Activated CD4-positive, alpha-beta T cell treated with anti-CD3 and anti-CD28 coated beads for 1 hour (primary cell): ENCODE measurements at places on chromosomes 7 and 10.

GRCh38 chr10:44511166-44511565, 126.3 kb upstream of the CXCL12 start:
- no peak for DNase-seq

- no peak for DNase-seq
Measured at GRCh38 chr10:96570983-96571964, 15.5 kb downstream of the TM9SF3 start.

- DNase-seq, result no peak
Measured at GRCh38 chr7:44626620-44627019, 20.2 kb downstream of the OGDH start.

DNA sequence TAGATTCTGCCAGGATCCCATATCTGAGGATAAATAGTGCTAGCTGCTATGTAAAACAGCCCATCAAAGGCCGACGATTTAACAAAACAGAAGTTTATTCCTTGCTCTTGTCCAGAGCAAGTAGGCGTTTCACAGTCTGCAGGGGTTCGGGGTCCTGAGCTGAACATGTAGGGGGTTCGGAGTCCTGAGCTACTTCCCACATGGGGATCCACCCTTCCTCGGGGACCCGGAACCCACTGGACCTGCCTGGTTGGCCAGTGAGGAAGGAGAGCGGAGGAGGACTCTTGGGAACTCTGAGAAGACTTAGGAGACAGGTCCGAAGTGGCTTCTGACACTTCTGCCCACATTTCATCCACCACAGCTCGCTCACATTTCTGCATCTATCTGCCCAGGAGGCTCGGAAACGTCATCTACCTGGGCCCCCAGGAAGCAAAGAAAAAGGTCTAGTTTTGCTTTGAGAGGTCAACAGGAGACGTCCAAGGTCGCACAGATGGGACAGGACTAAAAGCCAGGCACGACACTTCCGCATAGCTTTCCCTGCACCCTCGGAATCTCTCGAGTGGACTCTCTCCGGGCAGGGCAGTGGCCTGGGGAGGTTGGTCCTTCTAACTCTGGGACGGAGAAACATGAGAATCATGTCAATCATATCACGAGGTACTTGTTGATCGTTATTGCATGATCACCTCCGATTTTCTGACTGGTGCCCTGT, 86.4 kb downstream of the MICALL2 start:
- DNase-seq, result no peak

- no peak for DNase-seq
Measured at GRCh38 chr10:94617389-94617944, 66.1 kb upstream of the CYP2C18 start.

- no peak for DNase-seq
Measured at GRCh38 chr10:35889971-35890675, 248.0 kb upstream of the FZD8 start.

DNA sequence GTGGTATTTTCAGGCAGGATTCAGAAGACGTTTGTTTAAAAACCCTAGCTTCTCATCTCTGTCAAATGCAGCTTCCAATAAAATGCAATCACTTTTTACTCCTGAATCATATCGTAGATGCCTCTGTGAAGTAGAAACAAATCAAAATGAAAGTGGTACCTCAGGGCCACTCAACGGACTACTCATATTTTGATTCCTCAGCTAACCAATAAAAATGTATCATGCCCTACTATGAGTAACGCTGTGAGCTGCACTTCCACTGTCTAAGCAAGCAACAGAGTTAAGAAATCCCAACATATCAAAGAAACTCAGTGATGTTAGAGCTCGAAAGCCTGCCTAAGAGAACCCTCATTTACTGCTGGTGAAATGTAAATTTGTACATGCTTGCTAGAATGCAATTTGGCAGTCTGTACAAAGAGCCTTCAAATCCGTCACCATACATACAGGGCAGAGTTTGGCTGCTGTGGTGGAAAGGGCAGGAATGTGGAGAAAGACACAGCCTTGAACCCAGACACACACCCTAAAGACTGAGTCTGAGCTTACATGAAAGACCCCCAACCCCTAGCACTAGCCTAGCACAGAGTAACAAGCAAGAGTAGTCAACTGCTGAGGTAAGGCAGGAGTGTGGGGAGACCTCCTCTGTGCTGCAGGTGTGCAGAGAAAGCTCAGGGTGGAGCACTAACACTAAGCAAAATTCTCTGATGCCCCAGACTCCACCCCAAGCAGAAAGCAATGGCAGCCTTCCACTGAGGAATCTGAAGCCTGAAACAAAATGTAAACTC, 151.5 kb downstream of the ANK3 start:
- DNase-seq, result no peak

- DNase-seq, result no peak
Measured at GRCh38 chr7:91126762-91127161, 137.5 kb upstream of the FZD1 start.

GRCh38 chr7:2214636-2215035, 18.1 kb downstream of the MAD1L1 start:
- no peak for DNase-seq

DNA sequence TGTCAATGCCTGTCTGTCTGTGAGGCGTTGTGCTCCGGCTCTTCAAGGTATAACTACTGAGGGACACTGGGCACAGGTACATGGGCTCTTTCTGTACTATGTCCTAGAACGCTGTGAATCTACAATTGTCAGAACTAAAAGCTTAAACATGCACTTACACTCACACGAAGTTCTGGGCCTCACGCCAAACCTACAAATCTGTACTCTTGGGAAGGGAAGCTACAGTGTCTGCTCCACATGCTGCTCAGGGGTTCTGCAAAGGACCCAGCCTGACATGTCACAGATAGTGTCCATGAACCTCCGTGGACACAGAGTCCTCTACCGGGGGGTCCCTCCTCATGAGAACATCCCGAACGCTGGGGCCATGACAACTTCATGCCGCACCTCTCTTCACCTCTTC, 268.7 kb downstream of the WDR37 start:
- DNase-seq, result no peak

DNA sequence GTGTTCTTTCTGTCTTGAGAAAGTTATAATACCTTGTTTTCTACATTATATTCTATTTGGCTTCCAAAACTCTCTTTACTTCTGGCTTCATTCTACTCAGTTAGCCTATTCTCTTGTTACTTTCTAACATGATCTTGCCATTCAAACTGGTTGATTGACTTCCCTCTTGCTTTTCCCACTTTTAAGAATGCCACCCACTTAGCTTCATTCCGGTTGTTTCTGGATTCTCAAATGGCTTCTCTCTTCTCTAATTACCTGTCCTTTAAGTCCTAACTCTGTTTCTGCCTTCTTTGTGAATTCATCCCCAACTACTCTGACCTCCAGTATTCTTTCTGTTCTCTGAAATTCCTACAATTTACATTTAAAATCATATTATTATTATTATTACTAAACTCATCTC, 52.0 kb downstream of the ANKIB1 start:
- no peak for DNase-seq

GRCh38 chr7:132696332-132696731, 120.1 kb upstream of the PLXNA4 start:
- DNase-seq, result no peak

GRCh38 chr7:80699721-80700256, 61.3 kb downstream of the CD36 start:
- no peak for DNase-seq

- DNase-seq, result no peak
Measured at GRCh38 chr7:29282819-29283414, 88.3 kb downstream of the CHN2 start.

GRCh38 chr7:36083626-36084380, 69.3 kb upstream of the EEPD1 start:
- no peak for DNase-seq

GRCh38 chr7:25350041-25350440, 121.8 kb upstream of the NPVF start:
- no peak for DNase-seq

DNA sequence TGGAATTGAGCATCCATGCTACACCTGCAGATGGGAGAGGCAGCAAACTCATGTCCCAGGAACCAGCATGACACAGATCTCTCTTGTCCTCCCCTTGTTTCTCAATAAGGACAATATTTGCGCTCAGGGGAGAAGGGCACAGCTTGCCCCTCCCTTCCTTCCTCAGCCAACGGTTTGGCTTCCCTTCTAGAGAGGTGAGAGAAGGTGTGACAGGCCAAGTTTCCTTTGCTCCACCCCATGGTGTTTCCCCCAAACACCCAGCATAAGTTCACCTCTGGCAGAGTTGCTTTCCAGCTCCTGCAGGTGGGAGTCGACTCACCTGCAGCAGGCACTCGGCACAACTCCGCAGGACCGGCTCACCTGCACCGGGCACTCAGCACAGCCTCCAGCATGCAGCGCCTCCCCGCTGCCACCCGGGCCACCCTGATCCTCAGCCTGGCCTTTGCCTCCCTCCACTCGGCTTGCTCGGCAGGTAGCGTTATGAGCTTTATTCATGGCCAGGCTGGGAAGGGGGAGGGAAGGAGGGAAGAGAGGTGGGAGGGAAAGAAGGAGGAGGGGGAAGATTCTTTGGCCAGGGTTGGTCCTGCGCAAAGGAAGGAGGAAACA, at the start of the genes ATP6V0A4 and TMEM213:
Gene ATP6V0A4, minus strand, starts transcription at position 482 of the 606 bp plus-strand sequence. CDS start 26,949 bp downstream, outside the sequence.
Gene TMEM213, plus strand, starts transcription at position 280 of the 606 bp plus-strand sequence. Its CDS starts 111 bp downstream, at position 391.
- DNase-seq, result no peak

DNA sequence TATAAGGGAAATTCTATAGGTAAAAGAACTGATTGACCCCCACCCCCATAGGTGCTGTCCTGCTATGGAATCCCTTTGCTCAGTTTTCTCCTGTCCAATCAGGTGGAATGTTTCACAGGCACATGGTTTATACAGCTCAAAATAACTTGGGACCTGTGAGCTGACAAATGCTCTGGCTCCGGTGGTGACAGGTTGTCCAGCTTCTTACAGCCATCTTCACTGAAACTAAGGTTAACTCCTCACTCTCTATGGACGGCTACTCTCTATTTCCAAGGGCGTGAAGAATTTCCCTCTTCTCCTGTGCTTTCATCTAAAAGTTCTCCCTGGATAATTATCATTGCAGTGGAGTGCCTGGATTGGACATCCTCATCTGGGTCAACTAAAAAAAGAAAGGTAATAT, at the start of gene MYPN:
Gene MYPN, plus strand, starts transcription at position 158 of the 400 bp plus-strand sequence. CDS start 11,951 bp downstream, outside the sequence.
- no peak for DNase-seq

DNA sequence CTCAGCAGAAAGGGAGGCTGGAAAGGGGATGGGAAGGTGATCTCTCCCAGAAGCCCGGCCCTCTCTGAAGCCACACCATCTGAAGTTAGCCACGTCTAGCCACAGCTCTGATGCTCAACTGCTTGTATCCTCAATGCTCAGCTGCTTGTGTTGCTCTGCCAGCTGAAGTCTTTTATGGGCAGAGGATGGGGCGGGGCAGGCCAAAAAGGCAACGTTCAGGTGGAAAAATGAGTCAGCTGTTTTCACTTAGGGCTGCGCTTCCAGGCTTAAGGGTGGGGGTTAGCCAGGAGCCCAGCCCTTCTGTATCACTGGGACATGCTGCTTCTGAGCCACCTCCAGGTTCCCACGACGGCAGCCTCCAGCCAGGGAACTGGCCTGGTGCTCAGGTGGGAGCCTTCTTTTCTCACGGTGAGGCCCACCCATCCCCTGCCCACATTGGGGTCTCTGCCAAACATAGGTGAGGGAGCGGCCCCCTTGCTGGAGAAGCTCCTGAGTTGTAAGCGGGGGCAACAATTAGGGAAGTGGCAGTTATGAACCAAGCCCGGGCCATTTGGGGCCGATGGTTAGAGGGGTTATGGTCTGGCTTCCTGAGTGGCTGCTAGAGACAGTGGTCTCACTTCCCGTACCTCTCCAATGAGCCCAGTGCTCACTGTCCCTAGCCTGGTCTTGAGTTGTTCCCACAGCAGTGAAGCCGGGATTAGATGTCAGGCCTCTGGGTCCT, 44.9 kb upstream of the CNPY1 start:
- DNase-seq, result no peak

GRCh38 chr7:41197769-41198168, 505.1 kb downstream of the INHBA start:
- DNase-seq, result no peak

- DNase-seq, result no peak
Measured at GRCh38 chr7:139998572-139998971, 64.2 kb downstream of the PARP12 start.

DNA sequence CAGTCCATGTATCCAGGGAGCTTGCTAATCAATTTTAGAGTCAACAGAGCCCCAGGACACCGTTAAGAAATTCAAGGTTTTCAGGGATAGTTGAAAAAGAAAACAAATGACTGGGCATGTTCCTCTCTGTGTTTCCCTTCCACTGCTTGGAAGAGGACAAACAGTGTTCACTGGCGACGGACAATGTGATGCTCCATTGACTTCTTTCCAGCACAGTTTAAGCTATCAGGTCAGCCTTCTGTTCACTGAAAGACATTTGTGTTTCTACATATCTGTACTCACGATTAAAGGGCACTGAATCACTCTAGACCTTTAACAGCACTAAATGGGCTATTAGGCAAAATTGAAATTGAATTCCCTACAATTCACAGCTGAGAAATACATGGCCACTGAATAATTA, 123.6 kb downstream of the RNLS start:
- DNase-seq, result no peak

- no peak for DNase-seq
Measured at GRCh38 chr10:49273082-49273465, 25.9 kb upstream of the C10orf71 start.

DNA sequence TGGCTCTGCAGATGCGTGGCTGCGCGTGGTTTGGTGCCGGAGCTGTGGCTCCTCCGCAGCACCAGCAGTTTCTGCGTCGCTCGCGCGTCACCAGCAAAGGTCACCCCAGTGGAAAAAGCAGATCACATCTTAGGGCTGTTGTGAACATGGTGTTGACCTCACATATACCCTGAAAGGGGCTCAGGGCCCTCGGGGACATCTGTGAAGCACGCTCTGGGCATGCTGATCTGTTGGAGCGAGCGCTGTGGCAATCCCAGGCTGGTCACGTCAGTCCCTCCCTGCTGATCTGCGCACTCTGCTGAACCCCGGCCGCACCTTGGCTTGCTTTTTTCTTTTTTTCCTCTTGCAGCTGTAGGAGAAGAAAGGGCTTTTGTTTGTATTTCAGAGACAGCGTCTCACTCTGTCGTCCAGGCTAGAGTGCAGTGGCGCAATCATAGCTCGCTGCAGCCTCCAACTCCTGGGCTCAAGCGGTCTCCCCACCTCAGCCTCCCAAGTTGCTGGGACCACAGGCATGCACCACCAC, 33.3 kb upstream of the AP5Z1 start:
- DNase-seq, result no peak

DNA sequence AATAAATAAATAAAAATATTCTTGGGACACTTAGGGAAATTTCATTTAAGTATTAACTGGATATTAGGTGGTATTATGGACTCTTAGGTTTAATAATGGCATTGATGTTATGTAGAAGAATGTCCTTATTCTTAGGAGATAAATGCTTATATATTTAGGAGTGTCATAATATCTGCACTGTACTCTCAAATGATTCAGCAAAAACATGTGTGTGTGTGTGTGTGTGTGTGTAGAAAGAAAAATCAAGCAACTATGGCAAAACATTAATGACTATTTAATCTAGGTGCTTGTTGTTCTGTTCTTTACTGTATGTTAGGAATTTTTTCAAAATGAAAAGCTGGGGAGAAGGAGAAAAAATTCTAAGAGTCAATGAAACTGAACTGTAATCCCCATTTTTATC, 3.9 kb downstream of the ASNS start:
- DNase-seq, result no peak

- DNase-seq, result no peak
Measured at GRCh38 chr7:26620352-26620751, 244.0 kb downstream of the SKAP2 start.
